ENCODE measurements at places on chromosomes 11 and 22.
A peak's percentile ranks its signal among the peaks of the same experiment; 100 is the strongest.

GRCh38 chr11:72637198-72637597, 37.0 kb downstream of the PDE2A start:
- DNase-seq: peak; percentile 14

GRCh38 chr22:28017859-28018258, 98.8 kb upstream of the PITPNB start:
- DNase-seq: no peak

DNA sequence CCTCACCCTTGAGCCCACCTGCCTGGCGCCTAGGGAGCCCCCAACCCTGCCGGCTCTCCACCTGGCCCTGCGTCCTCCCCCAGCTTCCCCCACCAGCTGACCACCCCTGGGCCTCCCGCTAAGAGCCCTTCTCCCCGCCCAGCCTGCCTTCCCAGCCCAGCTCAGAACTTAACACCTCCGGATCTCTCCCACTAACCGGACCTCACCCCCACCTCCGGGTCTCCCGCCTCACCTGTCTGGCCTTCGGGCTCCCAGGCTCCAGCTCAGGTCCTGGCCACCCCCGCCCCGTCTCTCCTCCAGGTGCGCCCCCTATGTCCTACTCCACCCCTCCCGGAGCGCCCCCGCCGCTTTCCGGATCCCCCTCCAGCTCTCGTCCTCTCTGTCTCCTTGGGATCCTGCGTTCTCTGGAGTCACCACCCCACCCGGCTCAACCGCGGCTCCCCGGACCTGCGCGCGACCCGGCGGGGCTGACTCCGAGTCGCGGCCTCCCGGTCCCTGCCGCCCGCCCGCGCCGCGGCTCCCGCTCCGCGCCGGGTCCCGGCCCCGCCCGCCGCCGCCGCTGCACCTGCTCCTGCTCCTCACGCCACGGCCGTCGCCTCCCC, at the start of gene KCNJ11:
Gene KCNJ11, minus strand, starts transcription at position 51 of the 602 bp plus-strand sequence. CDS start 568 bp downstream, outside the sequence.
- no peak for DNase-seq

GRCh38 chr11:118002541-118003423, 16.6 kb downstream of the IL10RA start:
- no peak for DNase-seq

DNA sequence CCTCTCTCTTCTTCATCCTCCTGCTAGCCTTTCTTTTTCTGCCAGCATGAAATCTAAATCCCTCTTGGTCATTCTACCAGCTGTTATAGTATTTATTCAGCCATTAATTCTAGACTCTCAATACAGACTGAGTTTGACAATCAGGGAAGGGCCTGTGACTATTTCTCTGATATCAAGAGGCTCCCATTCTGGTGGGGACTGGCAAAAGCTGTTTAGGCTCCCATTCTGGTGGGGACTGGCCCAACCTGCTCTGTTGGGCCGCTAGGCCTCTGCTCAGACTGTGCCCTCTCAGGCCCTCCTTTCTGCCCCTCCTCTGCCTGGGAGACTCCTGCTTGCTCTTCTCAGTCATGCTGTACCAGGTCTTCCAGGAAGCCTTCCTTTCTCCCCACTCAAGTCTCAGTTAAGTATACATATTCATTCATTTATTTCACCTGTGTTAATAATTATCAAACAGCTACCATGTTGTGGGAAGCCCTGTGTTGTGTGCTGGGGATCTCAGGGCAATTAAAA, 323.7 kb upstream of the NARS2 start:
- DNase-seq: no peak
